Activated CD4-positive, alpha-beta T cell treated with anti-CD3 and anti-CD28 coated beads for 4 hours (primary cell): ENCODE measurements at places on chromosomes 12 and 14.
A peak's percentile ranks its signal among the peaks of the same experiment; 100 is the strongest.

GRCh38 chr12:16854465-16854864 lies 248.5 kb upstream of the LMO3 start:
- DNase-seq: no peak

DNA sequence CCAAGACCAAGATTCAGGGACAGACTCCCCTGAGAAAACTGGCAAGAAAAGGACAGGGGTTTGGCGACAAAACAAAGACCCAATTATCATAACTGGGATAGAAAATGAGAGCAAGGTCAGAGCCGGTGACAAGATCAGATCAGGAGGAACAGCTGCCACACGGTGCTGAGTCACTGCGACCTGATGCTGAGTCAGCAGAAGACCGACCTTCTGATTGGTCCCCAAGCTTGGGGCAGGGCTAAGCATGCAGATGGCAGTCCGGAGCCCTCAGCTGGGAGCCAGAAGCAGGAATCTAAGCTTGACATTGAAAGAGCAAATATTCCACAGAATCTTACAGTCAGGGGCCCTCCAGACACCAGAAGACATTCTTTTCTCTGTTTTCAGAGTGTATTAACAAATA lies 19.1 kb upstream of the ARMH4 start:
- DNase-seq: peak; percentile 30

- DNase-seq: peak; percentile 4
Measured at GRCh38 chr14:49497725-49498348, 88.3 kb downstream of the RPS29 start.

- no peak for DNase-seq
Measured at GRCh38 chr14:100131181-100131580, 28.3 kb downstream of the DEGS2 start.

- DNase-seq: no peak
Measured at GRCh38 chr12:11016937-11017336, 5.5 kb downstream of the TAS2R19 start.

DNA sequence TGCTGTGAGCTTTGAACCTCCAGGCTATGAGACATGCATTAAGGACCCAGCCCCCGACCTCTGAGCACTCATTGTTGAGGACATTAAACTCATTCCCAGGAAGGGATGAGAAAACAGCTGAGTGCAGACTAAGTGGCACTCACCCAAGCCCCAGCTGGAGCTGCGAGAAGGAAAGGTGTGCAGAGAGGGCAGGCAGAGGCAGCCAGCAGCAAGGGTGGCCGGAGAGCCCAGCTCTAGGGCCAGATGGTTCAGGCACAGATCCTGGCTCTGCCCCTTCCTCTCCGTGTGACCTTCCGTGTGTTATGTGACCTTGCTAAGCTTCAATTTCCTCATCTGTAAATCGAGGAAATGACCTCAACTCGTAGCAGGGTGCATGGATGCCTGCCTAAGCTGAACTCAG lies 3.7 kb downstream of the TSPAN11 start:
- no peak for DNase-seq

DNA sequence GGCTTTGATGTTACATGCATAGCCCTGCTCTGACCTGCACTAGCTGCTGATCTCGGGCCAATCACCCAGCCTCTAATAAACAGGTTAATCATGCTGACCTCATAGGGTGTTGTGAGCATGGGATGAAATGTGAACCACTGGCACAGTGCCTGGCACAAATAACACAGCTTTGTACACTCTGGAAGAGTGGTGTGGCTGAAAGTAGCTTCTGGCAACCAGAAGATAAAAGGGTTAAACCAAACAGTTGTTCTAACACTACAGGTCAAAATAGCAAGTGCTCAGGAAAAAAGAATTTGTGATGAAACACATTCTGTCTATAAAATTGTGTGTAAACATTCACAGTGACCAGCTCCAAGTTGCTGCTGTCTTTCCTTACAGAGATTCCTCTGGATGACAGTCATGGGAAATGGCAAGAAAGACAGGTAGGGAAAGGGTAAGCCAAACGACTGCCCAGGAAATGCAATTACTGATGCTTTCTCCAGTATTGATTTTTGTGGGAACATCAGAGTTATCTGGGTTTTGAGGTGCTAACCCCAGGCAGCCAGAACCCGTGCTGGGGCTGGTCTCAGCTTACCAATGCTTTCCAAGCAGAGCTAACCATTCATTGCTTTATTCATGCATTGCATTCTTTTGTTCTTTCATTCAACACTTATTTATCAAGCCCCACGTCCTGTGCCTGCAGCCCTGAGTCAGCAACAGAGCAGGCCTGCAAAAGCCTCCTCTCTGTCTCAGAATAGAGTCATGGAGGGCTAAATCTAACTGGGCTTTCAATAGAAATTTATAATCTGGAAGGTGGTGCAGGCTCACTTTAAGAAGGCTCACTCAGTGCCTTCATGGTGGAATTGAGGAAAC lies 38.1 kb upstream of the CAPRIN2 start:
- no peak for DNase-seq

DNA sequence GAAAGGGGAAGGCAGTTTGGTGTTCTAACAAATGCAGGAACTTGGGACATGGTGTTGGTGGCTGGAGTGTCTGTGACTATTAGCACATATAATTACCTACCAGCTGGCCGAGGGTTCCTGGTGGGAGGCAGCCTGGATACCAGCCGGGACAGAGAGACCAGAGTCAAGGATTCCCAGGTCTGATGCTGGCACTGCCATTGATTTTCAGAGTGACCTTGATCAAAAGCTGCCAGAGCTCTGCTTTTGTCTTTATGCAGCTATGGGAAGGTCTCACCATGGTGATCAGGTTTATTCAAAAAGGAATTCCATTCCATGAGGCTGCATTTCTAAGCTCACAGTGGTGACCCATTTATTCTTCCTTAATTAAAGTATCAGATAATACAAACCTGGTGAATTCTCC lies 101.0 kb upstream of the PWP1 start:
- DNase-seq: no peak

- DNase-seq: no peak
Measured at GRCh38 chr12:42507565-42507964, 82.0 kb downstream of the PRICKLE1 start.

DNA sequence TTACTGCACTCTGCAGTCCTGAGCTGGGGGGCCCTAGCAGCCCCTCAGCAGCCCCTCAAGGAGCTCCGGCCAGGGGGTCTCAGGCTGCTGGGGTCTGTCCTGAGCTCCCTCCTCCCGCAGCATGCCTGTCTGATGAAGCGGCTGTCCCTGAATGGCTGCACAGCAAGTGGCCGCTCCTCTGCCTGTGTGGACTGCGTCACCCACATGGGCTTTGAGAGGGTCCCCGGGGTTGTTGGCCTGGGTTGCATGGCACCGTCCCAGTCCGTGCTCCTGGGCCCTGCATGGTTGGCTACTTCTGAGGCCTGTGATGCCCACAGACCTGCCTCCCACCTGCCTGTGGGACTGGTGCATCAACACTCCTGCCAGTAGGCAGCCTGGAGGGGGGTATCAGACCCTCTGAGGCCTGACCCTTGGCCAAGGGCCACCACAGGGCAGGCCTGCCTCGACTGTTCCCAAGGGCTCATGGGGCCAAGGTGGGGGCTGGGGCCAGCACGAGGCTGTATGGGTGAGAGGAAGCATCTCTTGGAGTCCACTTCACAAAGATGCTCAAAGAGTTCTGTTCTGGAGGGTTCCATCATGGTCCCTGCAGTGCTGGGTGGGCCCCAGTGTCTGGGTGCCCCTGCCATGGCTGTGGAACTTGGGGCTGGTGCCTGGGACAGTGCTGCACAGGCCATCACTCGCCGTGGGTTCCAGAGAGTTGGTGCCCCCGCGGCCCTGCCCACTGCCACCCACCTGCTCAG lies 12.2 kb downstream of the CEP170B start:
- DNase-seq: no peak

- no peak for DNase-seq
Measured at GRCh38 chr14:106613256-106613655, 1086.9 kb downstream of the TMEM121 start.

DNA sequence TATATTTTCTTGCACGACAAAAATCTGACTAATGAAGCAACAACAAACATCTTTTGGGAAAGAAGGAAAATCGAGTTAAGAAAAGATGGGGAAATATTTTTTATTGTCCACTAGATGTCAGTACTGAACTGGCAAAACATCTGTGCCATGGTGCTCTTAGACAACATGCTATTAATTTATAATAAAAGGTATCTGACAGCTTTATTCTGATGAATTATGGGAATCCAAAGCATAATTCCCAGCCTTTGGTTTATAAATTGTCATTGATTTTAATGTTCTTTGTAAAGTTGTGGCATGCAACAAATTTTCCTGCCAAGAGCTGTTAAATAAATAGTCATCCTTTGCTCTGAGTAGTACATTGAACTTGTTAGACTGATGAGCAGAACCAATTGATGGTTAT lies 231.2 kb downstream of the ETNK1 start:
- no peak for DNase-seq

DNA sequence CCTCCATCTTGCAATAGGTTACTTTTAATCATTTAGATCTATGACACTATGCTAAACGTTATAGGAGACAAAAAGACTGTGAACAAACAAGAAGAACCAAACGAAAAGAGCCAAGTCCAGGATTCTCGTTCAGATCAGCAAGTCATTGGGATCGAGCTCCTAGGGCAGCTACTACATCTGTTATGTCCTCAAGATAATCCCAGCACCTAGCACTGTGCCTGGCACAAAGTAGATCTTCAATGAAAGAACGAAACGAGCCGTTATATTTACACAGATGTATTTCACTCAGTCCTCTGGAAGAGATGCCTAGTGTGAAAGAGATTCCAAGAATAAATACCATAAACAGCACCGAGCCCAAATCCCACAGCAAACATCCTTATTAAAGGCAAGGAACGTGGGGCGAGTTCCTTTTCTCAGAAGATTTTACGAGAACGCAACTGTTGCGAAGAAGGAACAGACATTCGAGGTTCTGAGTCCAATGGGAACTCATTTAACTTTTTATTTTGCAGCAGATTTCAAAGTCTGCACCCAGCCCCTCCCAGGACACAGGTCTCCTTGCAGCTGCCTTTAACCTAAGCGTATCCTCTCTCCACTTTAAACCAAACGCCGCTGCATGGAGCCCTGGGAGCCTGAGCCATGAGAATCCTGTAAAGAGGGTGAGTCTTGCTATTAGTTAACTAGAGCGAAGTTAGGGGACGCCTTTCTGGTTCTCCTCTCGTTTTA lies 544 bp upstream of the TDP1 start:
- no peak for DNase-seq

- DNase-seq: no peak
Measured at GRCh38 chr12:47851303-47851952, 31.7 kb upstream of the HDAC7 start.

DNA sequence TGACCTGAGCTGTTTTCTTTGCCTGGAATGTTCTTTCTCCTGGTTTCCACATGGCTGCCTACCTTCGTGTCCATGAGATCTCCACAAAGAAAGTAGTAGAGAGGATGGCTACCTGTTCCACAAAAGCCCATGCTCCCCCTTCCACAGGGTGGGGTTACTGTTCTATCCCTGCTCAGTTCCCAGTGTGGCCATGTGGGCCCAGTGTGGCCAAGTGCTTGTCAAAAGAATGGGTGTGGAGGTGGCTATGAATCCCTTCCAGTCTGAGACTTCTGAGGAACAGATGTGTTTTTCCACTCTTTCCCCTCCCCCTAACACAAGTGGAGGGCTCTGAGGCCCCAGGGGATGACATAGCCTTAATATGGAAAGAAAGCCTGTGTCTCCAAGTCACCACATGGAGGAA lies 26.2 kb upstream of the HSP90B1 start:
- DNase-seq: no peak

DNA sequence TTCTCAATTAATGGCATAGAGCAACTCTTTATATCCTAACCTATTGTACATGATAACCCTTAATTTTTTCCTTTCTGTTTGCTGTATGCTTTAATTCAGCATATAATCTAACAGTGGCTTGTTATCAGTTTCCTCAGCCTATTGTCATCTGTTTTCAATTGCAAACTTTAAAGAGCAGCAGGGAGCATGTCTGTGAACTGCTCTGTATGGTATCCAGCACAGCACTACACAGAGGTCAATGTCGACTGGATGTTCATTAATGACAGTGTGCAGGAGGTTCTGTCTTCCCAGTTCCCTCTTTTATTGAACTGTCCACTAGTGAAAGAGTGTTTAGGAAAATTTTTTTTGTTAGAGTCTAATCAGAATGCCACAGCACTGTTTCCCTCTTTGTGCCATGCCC lies 609.1 kb downstream of the SOX5 start:
- no peak for DNase-seq

GRCh38 chr12:43957732-43958372 lies 122.0 kb downstream of the TMEM117 start:
- peak; percentile 6 for DNase-seq

DNA sequence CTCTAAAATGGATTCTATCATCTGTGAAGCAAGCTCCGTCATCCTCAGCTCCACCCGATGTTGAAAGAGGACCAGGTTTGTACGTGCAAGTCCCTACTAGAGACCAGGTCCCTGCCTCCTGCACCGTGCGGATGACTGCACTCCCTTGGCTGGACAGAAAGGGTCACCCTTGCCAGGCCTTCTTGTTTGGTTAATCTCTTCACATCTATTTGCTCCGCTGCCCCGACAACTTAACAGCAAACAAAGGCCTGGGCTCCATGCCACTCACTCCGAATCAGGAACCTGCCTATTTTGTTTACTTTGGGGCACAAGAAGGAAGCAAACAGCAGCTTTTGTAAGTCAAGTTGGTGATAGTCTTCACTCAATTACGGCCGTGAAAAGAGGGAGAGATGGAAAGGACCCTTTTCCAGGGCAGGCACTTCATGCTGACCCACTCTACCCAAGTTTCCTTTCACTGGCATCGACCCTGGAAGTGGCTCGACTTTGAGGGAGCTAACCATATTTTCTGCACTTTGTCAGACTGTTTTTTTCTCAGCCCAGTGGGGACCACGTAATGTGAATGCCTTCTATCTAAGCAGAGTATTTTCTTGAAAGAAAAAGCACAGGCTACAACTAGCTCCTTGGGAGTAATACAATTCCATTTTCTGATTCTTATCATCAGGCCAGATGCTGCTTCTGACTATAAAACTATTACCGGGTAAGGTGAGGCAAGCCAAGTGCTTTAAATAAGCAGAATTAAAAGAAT lies 202.6 kb downstream of the FOXN3 start:
- DNase-seq: no peak

DNA sequence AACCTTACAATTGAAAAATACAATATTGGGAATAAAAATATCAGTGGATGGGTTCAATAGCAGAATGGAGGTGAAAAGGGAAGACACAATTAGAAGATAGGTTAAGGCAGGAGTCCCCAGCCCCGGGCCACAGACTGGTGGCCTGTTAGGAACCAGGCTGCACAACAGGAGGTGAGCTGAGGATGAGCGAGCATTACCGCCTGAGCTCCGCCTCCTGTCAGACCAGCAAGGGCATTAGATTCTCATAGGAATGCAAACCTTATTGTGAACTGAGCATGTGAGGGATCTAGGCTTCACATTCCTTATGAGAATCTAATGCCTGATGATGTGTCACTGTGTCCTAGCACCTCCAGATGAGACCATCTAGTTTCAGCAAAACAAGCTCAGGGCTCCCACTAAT lies 27.3 kb upstream of the ST8SIA1 start:
- DNase-seq: no peak

DNA sequence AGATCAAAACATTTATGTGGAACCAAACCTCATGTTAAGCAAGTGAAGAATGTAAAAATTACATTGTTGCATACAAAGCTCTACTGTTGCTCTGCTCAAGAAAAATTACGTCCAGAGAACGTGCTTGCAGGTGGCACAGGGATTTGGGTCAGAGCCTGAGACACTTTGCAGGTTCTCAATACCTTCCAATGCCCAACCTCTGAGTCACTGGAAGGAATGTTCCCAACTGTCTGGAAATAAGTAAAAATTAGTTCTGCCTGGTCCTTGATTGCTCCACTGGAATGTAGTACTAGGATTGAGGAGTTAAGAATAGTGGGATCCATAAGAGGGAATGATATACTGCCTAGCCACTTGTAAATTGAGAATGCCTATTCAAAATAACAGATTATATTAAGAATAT lies 2.8 kb upstream of the IFNG start:
- DNase-seq: no peak
